ENCODE measurements at places on chromosomes 1 and 21.
A peak's percentile ranks its signal among the peaks of the same experiment; 100 is the strongest.

- H3K27ac ChIP-seq, result peak overlapping the region; percentile 23
- H3K4me1 ChIP-seq, result peaks cover 35% of the 10 kb centered on the region
- no peak for DNase-seq
- no peaks in the 10 kb centered on the region for H3K36me3 ChIP-seq
- no peak overlapping the region for H3K4me3 ChIP-seq
Measured at GRCh38 chr1:99661780-99662179, 15.9 kb downstream of the PALMD start.

DNA sequence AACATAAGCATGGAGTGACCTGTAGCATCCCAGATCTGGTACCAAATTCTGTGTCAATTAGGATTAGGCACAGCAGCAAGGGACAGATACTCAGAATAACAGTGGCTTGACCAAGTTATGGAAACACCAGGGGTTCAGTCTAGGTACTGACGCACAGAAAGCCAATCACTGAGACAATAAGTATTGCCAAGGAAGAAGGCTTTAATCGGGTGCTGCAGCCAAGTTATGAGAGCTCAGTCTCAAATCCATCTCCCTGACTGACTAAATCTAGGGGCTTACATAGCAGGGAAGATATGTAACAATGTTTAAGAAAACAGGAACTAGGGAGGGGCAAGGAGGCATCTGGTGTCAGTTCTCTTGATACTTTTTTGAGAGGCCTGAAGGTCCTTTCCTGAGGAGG lies 39.6 kb upstream of the CTBS start:
- H3K27ac ChIP-seq, result no peak overlapping the region
- H3K4me1 ChIP-seq, result peaks cover 4% of the 10 kb centered on the region
- H3K36me3 ChIP-seq, result peaks cover 10% of the 10 kb centered on the region
- no peaks in the 10 kb centered on the region for H3K27me3 ChIP-seq

GRCh38 chr1:113226148-113226547 lies 153.2 kb downstream of the LRIG2 start:
- H3K4me3 ChIP-seq, result no peak overlapping the region
- no peak overlapping the region for H3K27ac ChIP-seq
- no peaks in the 10 kb centered on the region for H3K27me3 ChIP-seq
- no peaks in the 10 kb centered on the region for H3K36me3 ChIP-seq

GRCh38 chr1:158813164-158813563 lies 18.0 kb upstream of the MNDA start:
- no peak overlapping the region for H3K4me3 ChIP-seq
- H3K36me3 ChIP-seq, result no peaks in the 10 kb centered on the region
- no peak for DNase-seq
- H3K4me1 ChIP-seq, result no peaks in the 10 kb centered on the region
- H3K27me3 ChIP-seq, result peaks cover 16% of the 10 kb centered on the region

DNA sequence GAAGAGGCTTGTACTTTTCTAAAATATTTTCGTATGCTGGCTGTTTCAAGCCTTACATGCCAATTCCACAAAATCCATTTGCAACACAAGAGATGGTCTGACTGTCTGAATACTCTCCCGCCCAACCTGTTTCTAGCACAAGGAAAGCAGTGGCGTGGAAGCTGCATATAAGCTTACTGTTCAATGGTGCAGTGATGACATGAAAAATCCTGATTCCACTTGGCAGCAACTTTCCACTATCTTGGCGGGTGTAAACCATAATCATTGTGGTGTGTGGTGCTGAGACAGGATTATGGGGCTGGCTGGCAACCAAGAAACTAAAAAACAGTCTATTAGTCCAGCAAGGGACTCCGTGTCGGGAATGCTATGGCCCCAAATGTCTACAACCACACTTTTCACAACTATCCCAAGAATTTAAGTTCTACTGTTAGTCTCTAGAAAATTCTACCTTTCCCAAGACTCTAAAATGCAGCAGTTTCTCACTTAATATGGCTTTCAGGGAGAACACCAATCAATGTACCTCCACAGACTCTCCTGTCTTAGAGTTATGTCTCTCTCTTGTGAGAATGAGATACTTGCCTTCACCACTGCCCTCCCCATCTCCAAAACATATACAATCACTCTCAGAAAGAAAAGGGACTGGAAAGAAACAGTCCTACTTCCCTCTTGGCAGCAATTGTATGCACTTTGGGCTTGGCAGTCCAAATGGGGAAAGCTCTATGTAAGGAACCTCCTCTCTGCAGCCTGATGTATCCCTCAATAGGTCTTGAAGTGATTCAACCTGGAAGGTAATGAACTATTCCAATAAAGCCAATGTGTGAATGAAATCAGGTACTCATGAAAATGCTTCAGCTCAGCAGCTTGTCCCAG lies 9.5 kb downstream of the COLGALT2 start:
- H3K27me3 ChIP-seq, result no peaks in the 10 kb centered on the region
- no peak for DNase-seq
- H3K4me3 ChIP-seq, result no peak overlapping the region
- no peaks in the 10 kb centered on the region for H3K36me3 ChIP-seq
- no peak overlapping the region for H3K27ac ChIP-seq

DNA sequence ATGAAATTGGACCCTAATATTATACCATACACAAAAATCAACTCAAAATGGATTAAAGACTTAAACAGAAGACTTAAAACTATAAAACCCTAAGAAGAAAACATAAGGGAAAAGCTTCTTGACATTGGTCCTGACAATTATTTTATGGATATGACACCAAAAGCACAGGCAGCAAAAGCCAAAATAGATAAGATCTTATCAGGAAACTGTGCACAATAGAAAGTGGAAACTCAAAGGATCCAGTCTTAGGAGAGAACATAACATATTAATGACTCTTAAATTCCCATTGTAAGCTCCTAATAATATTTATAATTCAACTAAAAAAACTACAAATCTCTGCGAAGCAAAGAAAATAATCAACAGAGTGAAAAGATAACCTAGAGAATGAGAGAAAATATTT lies 39.8 kb downstream of the RGS13 start:
- no peak overlapping the region for H3K4me3 ChIP-seq
- H3K27ac ChIP-seq, result no peak overlapping the region
- peaks cover 7% of the 10 kb centered on the region for H3K4me1 ChIP-seq
- no peak for DNase-seq
- no peaks in the 10 kb centered on the region for H3K27me3 ChIP-seq

- no peaks in the 10 kb centered on the region for H3K36me3 ChIP-seq
- H3K4me3 ChIP-seq, result no peak overlapping the region
- DNase-seq, result no peak
- H3K27ac ChIP-seq, result no peak overlapping the region
- H3K27me3 ChIP-seq, result peaks cover 50% of the 10 kb centered on the region
- no peaks in the 10 kb centered on the region for H3K4me1 ChIP-seq
Measured at GRCh38 chr1:160575112-160575664, 4.1 kb downstream of the CD84 start.

DNA sequence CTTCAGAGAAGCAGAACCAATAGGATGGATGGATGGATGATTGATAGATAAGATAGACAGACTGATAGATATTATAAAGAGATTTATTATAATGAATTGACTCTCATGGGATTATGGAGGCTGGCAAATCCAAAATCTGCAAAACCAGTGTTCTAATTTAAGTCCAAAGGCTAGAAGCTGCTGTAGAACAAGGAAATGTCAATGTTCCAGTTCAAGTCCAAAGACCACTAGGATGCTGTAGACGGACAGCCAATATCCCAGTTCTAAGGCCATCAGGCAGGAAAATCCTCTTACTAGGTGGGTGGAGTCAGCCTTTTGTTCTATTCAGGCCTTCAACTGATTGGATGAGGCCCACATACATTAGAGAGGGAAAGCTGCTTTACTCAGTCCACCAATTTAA lies 4.1 kb upstream of the SLC44A3 start:
- peaks cover 9% of the 10 kb centered on the region for H3K4me1 ChIP-seq
- no peak overlapping the region for H3K4me3 ChIP-seq
- no peak overlapping the region for H3K27ac ChIP-seq
- no peak for DNase-seq
- no peaks in the 10 kb centered on the region for H3K27me3 ChIP-seq

GRCh38 chr1:152645146-152645545 lies 18.0 kb upstream of the LCE2D start:
- peaks cover 20% of the 10 kb centered on the region for H3K27me3 ChIP-seq
- H3K36me3 ChIP-seq, result no peaks in the 10 kb centered on the region
- DNase-seq, result no peak
- no peak overlapping the region for H3K27ac ChIP-seq

DNA sequence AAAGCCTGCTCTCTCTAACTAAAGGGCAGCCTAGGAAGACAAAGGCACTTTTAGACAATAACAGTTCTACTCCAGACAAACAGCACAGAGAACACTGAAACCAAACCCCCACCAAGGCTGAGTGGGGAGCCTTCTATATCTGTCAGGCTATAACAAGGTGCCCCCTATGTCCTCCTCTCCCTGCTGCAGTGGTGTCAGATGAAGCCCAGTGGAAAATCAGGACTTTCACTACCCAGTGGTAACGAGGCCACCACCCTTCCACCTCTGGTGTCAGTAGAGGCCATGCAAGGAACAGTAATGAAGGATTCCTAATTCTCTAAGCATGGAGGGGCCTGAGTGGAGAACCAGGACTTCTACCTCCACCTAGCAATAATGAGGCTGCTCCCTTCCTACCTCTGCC lies 83.7 kb downstream of the ZSWIM5 start:
- no peak for DNase-seq
- no peaks in the 10 kb centered on the region for H3K27me3 ChIP-seq
- H3K4me3 ChIP-seq, result no peak overlapping the region
- no peak overlapping the region for H3K27ac ChIP-seq
- no peaks in the 10 kb centered on the region for H3K36me3 ChIP-seq

DNA sequence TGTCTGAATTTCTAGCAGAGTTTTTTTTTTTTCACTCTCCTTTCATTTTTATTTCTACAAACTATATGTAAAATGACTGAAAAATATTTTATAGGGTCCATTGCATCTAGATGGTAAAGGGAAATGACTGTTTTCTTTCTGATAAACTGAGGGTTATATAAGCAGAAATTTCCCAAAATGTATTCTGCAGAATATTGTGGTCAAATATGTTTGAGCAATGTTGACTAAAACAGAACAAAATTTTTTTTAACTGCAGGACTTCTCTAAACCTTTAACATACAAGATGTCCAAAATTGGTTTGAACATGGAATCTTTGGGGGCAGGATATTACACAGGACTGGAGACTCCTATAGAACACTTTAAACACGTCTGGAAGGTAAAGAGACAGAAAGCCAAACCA lies 190.5 kb downstream of the TOMM20 start:
- DNase-seq, result no peak
- peaks cover 18% of the 10 kb centered on the region for H3K4me1 ChIP-seq
- no peak overlapping the region for H3K27ac ChIP-seq
- H3K4me3 ChIP-seq, result no peak overlapping the region
- H3K36me3 ChIP-seq, result no peaks in the 10 kb centered on the region

DNA sequence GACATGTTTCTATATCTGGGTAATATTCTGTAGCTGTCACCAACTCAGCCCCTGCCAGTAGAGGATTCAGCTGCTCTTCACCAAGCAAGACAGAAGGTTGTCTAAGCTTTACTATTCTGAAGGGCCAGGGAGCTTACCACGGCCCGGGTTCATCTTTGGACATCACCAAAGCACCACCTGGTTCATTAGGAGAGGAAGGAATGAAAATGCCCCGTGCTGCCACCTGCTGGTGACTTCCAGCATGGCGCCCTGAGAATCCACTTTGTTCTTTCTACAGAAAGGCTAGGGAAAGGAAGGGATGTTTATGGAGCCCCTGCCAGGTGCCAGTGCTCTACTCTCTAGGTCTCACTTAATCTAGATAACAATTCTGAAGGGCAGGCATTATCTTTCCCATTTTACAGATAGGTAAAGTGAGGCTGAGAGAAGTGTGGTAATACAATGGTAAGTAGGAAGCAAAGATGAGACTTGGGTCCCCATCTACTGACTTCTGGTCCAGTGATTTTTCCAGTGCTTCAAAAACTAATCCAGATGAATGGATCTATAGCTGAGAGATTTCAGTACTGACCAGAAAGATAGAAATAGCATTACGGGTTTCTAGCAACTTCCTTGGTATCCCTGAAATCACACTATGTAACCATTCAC lies 79.5 kb downstream of the BEND5 start:
- no peak overlapping the region for H3K4me3 ChIP-seq
- peak; percentile 72 for DNase-seq
- no peak overlapping the region for H3K27ac ChIP-seq
- H3K27me3 ChIP-seq, result peaks cover 13% of the 10 kb centered on the region

DNA sequence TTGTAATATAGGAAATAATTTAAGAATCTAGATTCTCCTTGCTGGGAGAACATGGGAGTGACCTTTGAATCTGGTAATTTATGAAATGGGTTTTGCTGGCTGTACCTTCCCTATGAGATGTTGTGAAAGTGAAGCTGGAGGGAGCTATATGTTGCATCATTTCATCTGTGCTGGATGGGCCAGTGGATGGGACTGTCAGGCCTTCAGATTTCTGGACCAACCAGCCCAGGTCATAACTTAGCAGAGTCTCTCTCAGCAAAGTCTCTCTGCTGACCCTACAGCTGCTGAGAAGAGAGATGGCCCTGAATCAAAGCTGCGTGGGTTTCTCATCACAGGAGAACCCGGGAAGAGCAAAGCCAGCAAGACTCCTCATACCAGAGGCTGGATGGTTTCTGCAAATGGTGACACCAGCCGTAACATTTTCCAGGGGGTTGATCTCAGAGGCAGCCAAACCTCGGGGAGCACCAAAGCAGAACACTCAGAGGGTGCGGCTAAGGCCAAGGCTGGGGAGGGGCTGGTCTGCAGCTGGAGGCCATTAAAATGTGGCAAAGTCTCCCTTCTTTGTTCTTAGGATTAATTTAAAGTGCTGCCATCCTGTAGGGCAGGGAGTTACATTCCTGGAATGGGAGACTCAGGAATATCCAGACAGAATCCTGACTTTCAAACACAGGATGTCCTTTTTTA lies 18.2 kb upstream of the PTGFRN start:
- no peaks in the 10 kb centered on the region for H3K36me3 ChIP-seq
- DNase-seq, result no peak
- no peaks in the 10 kb centered on the region for H3K4me1 ChIP-seq
- H3K4me3 ChIP-seq, result no peak overlapping the region
- H3K27me3 ChIP-seq, result no peaks in the 10 kb centered on the region
- H3K27ac ChIP-seq, result no peak overlapping the region

DNA sequence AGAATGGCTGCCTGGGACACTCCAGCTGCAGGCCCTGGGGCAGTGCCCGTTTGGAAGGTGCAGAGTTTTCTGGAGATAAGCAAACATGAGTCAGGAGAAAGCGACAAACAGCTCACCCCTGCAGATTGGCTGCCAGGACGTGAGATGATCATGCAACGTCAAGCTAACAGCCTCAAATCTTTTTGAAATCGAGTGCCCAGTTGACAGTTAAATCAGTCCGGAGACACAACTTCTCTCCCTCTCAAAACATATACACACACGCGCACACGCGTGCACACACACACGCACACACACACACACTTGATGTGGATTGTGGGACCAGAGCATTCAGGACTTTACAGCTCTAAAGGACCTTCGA lies 49.4 kb downstream of the TENT5C start:
- H3K4me1 ChIP-seq, result peaks cover 35% of the 10 kb centered on the region
- H3K27me3 ChIP-seq, result no peaks in the 10 kb centered on the region
- peak overlapping the region; percentile 86 for H3K27ac ChIP-seq
- H3K36me3 ChIP-seq, result no peaks in the 10 kb centered on the region
